Dermis blood vessel endothelial cell (primary cell): ENCODE measurements at places on chromosomes 7 and 10. TPM values are rescaled to one million over a fixed set of nuclear protein-coding genes. Genes with fewer than 3 reads are reported as not detected.

- DNase-seq, result no peak
Observed at GRCh38 chr7:85620936-85621685, 434.3 kb upstream of the SEMA3D start.

DNA sequence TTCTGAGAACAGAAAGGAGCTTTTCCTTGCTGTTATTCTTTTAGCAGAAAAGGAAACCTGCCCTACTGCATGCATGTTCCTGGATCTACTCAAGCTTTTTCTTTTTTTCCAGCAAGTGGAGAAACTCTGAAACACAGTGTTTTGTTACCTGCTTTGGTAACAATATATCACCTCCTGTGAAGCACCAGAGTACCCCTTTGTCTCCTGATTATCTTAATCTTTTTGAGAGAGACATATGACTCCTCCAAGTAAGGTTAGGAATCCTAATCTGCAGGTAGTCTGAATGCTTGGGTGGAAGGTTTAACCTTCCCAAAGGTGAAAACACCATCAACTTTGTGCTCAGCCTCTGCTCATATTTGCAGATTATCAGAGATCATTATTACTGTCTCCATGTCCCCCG is 93.1 kb downstream of the MAPK8 start:
- no peak for DNase-seq

GRCh38 chr7:101787864-101788263 is 29.6 kb upstream of the CUX1 start:
- no peak for DNase-seq

The OR13A1 gene
- total RNA-seq, result not detected in 2 replicates

GRCh38 chr7:123241809-123242208 is 42.0 kb upstream of the SLC13A1 start:
- no peak for DNase-seq

GRCh38 chr7:149304006-149304405 is 42.0 kb downstream of the ZNF783 start:
- no peak for DNase-seq

The KCNH2 gene
- under 0.01 TPM in 1 of 2 replicates, not detected in the other for total RNA-seq

DNA sequence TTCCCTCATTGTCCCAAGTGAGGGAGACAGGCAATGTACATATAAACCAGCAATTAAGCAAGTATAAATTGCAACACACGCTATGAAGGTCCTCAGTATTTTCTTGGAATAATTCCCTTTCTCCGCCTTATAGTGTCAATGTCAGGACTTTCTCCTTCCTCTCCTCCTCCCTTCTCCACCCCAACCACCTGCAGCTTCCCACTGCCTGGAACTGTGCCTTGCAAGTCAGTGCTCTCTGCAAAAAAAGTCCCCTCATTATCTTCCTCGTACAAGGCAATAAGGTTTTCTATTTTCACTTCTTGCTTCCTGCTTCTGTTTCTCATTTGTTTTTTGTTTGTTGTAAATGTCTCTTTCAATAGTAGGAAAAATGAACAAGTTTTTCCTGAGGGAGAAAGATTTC is 111.7 kb downstream of the GPR26 start:
- no peak for DNase-seq

DNA sequence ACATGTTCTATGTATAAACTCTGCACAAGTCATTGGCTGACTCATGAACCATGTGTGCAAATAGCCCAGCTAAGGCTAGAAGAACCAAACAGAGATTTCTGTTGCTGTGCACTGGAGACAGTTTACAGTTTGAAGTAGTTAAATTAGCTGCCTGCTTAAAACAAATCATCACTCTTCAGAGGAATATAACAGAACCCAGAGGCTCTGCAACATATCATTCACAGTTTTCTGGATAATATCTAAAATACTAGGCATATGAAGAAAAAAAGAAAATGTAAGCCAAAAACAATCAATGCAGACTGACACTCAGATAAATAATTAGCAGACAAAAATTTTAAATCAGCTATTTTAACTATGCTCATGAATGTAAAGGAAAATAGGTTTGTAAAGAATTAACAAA is 23.6 kb upstream of the FAM204A start:
- no peak for DNase-seq

- DNase-seq, result no peak
Observed at GRCh38 chr7:40463446-40463845, 328.6 kb downstream of the SUGCT start.

- DNase-seq, result no peak
Observed at GRCh38 chr10:100232101-100232500, 2.7 kb upstream of the CHUK start.

- peak; percentile 88 for DNase-seq
Observed at GRCh38 chr7:87220026-87220733, 648 bp upstream of the TMEM243 start.

DNA sequence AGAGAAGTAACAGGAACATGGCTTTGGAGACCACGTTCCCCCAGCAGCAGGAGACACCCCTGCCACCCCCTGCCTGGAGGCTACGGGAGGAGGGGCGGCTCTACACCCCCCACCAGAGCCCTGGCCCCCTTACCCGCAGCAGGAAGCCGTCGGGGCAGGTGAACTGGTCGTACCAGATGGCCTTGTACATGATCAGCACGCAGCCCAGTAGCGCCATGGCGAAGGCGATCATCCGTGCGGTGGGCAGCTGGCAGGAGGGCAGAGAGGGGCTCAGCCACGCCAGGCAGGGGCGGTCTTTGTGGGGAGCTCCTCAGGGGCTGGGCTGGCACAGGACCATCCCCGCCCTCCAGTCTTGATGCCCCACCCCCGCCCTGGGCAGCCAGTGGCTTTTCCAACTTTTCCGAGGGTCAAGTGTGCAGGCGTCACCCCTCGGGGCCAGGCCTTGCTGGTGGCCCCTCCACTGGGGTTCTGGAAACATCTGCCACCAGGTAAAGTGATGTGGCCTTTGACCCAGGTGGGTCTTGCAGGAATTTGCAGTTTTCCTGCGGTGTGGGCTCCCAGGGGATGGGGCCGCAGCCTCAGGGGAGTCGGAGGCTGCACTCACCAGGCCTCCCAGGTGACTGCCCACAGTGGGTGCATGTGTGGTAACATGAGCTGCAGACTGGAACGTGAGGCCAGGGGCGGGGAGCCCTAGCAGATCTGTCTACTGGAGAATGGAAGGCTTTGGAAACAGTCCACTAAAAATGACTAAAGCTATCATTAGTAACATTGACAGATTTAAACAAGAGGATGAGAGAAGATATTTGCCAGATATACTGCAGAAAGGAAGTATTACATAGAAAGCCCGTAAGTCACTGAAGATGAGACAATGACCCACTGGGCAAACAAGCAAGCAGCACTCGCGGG is 9.7 kb downstream of the CALY start:
- no peak for DNase-seq

- no peak for DNase-seq
Observed at GRCh38 chr10:119653916-119654315, 2.7 kb downstream of the BAG3 start.

- peak; percentile 62 for DNase-seq
Observed at GRCh38 chr10:95795602-95796001, 39.6 kb downstream of the ENTPD1 start.

DNA sequence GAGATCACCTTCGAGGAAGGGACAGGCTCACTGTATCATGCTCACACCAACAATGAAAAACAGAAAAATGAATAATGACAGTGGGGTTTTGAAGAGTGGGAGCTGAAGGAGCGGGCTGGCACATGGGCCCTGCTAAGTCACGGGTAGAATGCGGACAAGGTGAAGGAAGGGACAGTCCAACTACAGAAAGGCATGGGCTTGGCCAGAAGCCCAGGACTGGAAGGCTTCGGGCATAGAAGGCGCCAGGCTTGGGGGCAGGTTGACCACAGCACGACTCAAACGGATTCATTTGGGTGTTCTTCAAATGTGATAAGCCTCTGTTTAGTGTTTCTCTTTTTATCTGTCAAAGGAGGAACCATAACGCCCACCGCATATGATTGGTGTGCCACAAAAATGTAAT is 509.5 kb downstream of the CCSER2 start:
- DNase-seq, result no peak

GRCh38 chr7:105016068-105016708 is 2.2 kb downstream of the KMT2E start:
- DNase-seq, result no peak

The SPDYE11 gene
- not detected in 2 replicates for total RNA-seq

GRCh38 chr7:43211693-43212092 is 99.2 kb downstream of the HECW1 start:
- no peak for DNase-seq

DNA sequence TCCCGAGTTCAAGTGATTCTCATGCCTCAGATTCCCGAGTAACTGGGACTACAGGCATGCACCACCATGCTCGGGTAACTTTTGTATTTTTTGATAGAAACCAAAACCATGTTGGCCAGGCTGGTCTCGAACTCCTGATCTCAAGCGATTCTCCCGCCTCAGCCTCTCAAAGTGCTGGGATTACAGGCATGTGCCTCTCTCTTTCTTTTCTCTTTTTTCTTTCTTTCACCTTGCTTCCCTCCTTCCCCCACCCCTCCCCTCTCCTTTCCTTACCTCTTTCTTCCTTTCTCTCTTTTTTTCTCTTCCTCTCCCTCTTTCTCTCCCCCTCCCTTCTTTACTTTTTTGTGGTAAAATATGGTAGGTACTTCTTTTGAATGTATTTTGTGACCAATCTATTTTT is 62.2 kb downstream of the ANKRD61 start:
- DNase-seq, result no peak

DNA sequence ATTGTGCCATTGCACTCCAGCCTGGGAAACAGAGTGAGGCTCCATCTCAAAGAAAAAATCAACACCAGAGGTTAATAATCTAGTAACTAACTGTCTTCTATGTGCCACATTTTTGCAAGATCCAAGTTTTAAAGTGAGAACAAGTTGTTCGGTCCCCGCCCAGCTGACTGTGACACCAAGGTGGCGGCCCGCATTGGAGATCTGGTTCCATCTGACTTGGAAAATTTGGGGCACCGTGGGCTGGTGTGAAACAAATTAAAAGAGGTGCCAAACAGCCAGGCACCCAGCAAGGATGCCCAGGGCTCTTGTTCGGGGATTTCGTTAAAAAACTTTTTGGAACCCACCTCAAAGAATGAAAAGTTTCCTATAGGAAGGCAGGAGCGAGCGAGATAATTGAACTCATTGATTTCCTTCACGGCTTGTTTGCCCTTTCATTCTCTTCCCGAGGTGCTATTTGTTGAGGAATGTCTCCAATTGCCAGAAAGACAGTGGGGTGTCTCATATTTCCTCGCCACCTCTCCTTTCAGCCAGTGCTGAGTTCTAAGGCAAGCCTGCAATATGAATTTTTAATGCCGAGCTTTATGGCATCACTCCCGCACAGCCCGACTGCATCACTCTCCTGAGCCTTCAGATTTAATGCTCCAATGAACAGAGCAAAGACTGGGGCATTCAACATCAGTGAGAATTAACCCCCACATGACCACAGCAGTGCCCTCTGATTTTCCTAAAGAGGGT is 156.9 kb upstream of the SH2B2 start:
- no peak for DNase-seq
